NK-92 treated with Interleukin-12 subunit alpha and Interleukin-12 subunit beta, amount 100 ng/mL, for 24 hours (cell line): ENCODE measurements at places on chromosomes 11 and 22.

DNA sequence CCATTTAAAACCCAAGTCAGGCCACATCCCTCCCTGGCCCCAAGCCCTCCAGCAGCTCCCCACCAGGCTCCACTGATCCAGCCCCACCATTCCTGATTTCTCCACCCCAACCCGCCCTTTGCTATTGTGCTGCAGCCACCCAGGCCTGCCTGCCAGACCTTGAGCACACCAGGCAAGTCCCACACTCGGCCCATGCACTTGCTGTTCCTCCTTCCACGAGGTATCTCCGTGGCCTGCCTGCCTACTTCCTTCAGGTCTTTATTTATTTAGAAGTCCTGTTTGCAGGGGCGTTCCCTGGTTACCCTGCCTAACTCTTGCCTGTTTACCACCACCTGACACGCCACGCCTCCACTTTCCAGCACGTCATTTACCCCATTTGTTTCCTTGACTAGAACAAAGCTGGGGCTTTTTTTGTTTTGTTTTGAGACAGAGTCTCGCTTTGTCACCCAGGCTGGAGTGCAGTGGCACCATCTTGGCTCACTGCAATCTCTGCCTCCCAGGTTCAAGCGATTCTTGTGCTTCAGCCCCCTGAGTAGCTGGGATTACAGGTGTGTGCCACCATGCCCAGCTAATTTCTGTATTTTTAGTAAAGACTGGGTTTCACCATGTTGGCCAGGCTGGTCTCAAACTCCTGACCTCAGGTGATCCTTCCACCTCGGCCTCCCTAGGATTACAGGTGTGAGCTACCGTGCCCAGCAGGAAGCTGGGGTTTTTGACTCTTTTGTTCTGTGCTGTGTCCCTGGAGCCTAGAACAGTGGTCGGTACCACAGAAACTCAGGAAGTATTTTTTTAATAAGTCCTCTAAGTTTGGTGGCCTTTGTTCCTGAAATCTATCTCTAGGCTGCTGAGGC is 6.7 kb downstream of the CENPM start:
- DNase-seq: no peak

GRCh38 chr11:44998051-44998450 is 47.4 kb upstream of the TP53I11 start:
- no peak for DNase-seq

- no peak for DNase-seq
Observed at GRCh38 chr11:91978747-91979146, 245.9 kb upstream of the FAT3 start.

- DNase-seq: no peak
Observed at GRCh38 chr22:42074132-42074811, at the start of gene PHETA2. TSS of gene PHETA2 (plus strand) at chr22:42074248. CDS start at chr22:42077294, 3,046 bp downstream.

DNA sequence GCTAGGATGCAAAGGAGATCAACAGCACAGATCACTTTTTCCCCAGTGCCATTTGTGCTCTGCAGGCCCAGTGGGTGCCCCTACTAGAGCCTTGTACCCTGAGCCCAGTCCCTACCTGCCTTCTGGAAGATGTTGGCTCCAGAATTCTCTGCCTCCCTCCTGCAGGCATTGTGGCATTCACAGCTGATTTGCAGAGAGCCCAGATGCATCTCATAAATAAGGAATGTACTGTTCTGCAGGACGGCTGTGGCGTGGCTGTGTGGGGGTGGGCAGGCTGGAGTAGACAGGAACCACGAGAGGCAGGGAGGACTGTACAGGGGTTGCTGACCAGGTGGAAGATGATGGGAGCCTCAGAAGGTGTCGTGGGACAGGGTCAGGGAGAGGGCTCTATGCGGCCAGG is 11.2 kb upstream of the MIAT start:
- DNase-seq: no peak

DNA sequence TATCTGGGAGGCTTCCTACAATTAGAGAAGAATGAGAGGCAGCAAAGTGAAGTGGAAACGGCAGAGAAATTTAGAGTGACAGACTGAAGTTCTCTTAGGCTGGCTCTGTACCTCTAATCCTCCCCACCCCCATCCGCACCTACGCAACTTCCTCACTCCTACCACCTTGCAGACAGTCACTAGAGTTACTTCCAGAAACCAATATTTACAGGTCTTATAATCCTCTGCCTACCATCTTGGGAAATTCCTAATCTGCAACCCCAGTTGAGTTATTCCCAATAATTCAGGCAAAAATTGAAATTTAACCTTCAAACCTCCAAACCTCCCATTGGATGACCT is 71.7 kb downstream of the PAK1 start:
- DNase-seq: no peak

- DNase-seq: no peak
Observed at GRCh38 chr11:26319906-26320305, 12.0 kb upstream of the ANO3 start.

- no peak for DNase-seq
Observed at GRCh38 chr11:71293961-71294782, 41.8 kb upstream of the SHANK2 start.

DNA sequence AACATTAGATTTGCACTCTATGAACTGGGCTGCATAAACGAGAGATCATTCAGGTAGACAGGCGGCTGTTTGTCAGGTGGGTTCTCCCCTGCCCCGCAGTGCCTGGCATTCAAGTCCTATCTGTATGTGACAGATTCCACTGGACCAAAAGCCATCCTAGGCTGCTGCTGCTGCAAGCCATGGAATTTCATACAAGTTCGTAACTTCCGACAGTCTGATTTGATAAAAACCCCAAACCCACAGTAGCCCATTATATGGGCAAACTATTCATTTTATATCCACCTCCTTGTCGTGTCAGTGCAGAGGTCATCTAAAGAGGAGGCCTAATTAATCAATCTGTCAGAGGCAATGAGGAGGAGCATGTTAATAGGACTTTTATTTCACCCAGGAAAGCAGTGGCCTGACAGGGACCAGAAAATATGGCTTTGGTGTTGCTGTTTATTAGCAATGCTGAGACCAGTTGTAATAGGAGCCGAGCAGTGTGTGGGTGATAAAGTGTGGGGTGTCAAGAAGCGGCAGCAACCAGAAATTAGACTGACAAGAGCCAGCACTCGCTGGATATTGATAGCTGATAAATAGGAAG is 124.2 kb downstream of the ARL14EP start:
- no peak for DNase-seq

GRCh38 chr11:125624756-125625213 is at the start of gene CHEK1:
TSS of gene CHEK1 (plus strand) at chr11:125625163. CDS start at chr11:125626769, 1,606 bp downstream.
- DNase-seq: no peak

- no peak for DNase-seq
Observed at GRCh38 chr11:96207459-96208449, 135.2 kb downstream of the MAML2 start.
